NB4 (cell line): ENCODE measurements at places on chromosomes 16 and 17.

GRCh38 chr16:67943619-67944504, at the start of gene LCAT:
Gene LCAT (minus strand): TSS chr16:67944120. CDS start chr16:67944101, 19 bp downstream.
- no peak for DNase-seq

- DNase-seq: no peak
Observed at GRCh38 chr17:79083191-79083971, 8.8 kb downstream of the ENGASE start.

DNA sequence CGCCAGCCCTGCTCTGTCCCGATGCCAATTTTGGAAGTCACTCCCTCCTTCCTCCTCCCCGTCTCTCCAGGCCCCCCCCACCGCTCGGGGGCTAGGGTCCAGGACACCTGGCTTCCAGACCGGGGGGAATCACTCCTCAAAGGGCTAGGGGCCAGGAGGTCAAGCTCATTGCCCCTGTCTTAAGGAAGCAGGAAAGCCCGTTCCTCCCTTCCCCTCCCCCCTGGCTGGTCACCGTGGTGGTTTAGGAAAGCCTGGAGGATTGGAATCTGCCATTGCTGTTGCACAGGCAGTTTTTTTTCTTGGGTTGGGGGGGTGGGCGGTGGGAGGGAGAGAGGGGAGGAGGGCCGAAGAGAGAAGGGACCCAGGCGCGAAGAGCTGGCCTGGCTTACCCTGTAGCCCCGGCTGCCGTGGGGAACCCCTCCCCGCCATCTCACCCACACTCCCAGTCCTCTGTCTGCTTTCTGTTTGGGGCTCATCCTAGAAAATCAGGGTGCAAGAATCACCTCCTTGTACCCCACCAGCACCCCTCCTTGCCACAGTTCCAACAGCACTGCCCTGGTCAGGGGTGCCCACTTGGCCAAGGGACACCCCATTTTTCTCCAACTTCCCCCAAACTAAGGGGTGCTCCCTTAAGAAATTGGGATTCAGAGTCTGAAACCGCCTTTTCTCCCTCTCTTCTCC, 2.9 kb upstream of the BCL6B start:
- no peak for DNase-seq

GRCh38 chr17:60447375-60447774, 25.1 kb downstream of the CHCT1 start:
- DNase-seq: no peak

DNA sequence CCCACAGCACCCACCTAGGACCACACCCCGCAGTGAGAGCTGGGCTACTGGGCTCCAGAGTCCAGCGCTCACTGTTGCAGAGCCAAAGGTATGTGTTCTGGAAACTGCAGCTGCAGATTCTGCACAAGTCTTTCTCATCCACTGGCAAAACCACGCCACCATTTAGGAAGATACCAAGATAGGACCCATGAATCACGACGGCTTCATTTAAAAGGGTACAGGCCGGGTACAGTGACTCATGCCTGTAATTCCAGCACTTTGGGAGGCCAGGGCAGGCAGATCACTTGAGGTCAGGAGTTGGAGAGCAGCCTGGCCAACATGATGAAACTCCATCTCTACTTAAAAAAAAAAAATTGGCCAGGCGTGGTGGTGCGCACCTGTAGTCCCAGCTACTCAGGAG, 18.8 kb downstream of the FOXF1 start:
- DNase-seq: no peak

DNA sequence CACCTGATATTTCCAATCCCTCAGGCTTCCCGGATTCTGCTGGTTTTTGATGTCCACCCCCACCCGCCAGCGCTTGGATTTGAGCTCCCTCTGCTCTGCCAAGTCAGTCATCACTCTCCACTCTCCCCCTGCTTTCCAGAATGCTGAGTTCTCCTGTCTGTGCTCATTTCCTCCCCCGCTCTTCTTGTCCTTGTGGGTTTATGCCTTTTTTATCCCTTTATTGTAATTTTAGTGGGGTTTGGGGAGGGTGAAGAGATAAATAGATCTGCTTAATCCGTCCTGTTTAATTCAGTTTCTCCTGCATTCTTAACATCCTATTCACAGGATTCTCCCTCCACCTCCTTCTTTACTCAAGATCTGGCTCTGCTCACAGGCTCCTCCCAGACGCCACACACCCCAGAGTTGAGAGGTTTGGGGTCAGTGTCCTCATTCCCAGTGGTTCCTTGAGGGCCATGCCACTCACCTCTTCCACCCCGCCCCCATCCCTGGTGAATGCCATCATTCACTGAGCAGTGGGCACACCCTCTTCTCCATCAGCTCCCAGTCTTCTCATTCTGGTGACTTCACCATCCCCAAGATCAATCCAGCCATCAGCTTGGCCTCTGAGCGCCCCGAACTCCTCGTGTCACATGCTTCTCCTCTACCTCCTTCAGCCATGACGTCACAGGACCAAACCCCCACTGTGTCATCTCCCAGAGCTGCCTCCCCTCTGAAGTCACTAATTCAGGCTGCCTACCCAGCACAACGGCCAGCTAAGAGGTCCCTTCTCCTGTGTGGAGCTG, 15.1 kb upstream of the GUCY2D start:
- no peak for DNase-seq

GRCh38 chr16:83722456-83723183, 85.2 kb upstream of the HSBP1 start:
- no peak for DNase-seq

DNA sequence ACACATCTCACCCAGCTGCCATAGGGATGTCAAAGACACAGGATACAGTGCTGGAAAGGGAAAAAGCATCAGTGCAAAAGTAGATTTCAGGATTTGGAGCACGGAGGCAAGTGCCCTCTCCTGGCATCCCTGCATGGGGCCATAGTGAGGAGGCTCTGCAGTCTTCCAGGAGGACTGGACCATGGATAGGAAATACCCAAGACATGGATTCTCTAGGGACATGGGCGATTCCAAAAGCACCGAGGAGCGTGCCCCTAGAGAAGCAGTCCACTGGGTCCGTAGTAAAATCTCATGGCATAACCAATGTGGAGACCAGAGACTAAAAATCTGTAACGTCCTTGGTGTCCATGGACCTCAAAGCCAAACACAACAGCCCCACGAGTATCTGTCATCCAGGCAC, 818.2 kb downstream of the KCNJ18 start:
- DNase-seq: no peak

DNA sequence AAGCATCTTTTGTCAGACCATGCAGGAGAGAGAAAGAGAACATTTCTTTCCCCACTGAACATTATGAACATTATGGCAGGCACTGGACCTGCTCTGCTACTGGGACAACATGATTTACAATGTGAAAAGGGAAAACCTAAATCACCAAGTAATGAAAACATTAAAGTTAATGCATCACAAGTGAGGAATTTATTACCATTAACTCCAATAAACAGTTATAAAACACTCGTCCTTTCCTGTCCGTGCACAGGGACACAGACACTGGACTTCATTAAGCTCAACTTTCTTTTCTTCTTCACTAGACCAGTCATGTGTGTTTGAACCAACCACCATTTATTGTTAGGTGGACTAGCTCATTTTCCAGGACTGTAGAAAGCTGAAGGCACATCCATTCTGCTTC, 95.4 kb downstream of the SNX11 start:
- DNase-seq: no peak

- DNase-seq: no peak
Observed at GRCh38 chr16:11207646-11208045, 48.4 kb downstream of the SOCS1 start.

DNA sequence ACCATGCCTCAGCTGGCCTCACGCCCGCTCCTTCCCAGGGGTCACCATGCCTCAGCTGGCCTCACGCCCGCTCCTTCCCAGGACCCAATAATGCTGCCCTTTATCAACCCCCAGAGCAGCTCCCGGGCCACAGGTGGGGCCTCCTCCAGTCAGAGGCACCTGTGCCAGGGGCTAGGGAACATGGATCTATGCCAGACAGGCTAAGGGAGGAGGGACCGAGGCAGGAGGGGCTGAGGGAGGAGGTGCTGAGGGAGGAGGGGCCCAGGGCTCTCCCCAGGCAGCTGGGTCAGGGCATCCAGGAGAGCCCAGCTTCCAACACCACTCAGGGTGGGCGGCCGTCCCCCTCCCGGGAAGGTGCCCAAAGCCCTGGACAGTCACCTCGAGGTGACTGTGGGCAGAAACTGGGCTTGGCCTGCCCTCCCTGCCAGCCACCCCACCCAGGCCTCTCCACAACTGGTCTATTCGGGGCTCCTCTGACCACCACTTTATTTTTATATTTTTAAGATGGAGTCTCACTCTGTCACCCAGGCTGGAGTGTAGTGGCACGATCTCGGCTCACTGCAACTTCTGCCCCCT, 19.4 kb downstream of the UTS2R start:
- no peak for DNase-seq

GRCh38 chr17:19705771-19706770, 10.3 kb downstream of the SLC47A2 start:
- no peak for DNase-seq

GRCh38 chr17:58314706-58315015, 13.9 kb downstream of the TSPOAP1 start:
- DNase-seq: no peak

DNA sequence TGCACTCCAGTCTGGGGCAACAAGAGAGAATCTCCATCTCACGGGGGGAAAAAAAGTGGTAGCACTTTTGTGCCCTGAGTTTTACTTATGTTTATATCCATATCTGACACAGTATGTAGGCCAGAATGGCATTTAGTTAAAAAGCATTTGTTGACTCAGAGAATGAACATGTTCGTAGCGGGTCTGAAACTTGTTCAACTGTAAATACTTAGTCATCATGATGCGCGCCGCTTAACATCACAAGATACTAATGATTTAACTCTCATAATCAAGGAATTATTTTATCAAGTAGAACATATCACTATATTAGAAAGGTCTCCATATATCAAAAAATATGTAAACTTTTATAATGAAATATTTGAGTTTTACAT, 55.3 kb upstream of the ITGA2B start:
- DNase-seq: no peak

DNA sequence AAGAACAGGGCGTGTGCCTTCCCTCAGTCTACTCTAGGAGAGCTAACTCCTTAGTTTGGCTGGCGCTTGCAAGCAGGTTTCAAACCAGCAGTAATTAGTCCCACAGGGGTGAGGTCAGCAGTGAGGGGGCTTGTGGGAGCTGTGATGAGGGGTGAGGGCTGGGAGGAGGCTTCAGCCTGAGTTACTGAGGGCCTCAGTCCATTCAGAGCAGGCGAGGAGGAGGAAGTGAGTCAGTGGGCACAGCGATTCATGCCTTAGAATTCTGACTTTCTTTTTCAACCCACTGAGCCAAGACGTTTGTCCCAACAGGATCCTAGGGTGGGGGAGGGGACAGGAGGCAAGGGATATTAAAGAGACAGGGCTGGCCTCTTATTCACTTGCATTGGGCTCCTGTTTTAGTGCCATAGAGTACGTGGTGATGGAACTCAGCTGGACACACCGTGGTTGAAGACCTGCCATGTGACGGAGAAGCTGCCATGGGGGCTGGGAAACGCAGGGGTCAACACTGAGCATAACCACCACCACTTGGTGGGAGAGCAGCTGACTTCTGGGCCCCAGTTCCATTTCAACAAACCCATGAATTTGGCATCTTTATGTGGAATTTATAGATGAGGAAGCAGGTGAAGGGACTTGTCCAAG, 8.3 kb upstream of the ITGA3 start:
- DNase-seq: peak; percentile 88

GRCh38 chr16:10897134-10897533, 20.1 kb downstream of the CIITA start:
- no peak for DNase-seq
